ENCODE measurements at places on chromosomes 7 and 10.

GRCh38 chr10:26879744-26880143 lies 19.0 kb upstream of the ABI1 start:
- no peak for DNase-seq

DNA sequence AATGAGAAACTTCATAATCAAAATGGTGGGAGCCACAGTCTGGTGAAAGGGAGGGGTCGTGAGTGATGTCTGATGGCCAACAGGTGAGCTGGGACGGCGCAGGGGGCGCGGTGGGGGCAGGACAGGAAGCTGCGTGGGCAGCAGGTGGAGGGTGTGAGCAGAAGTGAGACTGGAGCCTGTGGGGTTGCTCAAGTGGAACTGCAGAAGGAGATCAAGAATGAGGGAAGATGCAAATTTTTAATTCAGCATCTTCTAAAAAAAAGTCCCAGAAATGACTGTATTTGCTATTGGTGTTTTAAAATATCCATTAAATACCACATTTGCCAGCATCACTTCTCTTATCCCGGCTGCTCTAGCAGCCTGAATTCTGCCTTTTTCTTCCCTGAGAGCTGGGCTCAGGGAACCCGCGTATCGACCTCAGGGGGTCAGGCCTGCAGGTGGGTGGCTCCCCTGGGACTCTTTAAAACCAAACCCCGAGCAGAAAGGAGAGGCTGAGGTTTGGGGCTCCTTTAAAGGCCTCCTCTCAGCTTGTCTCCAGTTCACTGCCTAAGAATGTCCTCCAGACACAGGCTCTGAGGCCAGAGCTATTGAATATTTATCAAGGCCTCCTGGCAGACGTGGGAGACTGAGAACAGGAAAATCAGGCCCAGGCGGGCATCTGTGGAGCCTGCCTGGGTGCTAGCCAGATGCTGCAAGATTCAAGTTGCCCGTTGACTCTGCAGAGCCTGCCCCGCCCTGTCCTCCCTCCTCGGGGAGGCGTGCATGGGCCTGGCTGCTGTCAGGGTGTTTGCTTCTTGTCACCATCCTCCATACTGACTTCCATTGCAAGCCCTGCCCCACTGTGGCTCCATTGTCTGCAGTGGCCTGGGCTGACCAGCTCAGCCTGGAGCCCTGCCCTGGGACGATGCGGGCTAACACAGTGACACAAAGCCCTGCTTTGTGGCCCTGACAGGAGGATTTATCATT lies 53.9 kb downstream of the SYPL1 start:
- DNase-seq = no peak

DNA sequence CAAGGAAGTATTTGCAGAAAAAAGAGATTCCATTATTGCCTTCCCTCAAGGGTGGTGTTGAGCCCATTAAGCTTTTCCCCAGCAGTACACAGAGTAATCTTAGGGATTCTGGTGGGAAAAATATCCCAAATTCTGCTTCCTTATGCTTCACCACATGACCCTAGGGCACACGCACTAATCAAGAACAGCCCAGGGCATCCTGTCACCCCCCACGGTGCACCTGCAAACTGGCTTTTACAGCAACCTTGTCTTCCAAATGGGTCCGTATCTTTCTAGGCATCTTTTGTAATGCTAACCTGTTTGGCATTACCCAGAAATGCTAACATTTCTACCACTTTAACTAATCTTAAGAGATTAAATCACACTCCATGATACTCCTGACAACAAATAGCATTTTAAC lies 926 bp upstream of the C7orf33 start:
- DNase-seq = no peak

GRCh38 chr7:104801022-104801421 lies 213.0 kb upstream of the KMT2E start:
- DNase-seq = no peak

DNA sequence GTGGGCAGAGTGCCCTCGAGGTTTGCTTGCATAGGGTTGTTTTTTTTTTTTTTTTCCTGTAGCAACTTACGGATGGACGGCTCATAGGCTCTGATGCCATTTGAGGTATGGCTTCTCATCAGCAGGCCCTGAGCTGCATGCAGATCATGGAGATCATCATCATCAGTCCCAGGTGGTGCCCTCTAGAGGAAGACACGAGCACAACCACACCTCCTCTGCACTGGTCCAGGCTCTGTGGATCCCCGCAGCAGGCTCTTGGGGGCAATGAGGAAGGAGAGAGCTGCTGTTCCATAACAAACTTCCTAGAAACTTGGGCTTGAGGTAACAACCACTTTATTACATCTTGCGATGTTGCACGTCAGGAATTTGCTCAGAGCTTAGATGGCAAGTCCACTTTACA lies 132.7 kb upstream of the CXCL12 start:
- DNase-seq = no peak

DNA sequence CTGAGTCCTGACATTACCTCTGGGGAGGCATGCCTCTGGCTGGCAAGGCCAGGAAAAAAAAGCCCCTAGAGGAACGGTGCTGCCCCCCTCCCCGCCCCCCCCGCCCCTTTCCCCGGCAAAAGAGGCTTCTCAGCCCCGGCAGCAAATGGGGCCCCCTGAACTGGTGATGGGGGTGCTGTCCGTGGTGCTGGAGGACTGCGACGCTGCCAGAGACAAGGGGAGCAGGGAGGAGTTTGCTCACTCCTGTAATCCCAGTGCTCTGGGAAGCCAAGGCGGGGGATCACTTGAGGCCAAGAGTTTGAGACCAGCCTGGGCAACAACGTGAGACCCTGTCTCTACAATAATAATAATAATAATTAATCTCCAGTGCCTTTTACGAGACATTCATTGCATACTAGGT lies 23.7 kb downstream of the SRRM3 start:
- DNase-seq = peak; percentile 50

GRCh38 chr7:132309102-132309805 lies 267.0 kb downstream of the PLXNA4 start:
- DNase-seq = no peak

GRCh38 chr7:17584822-17585221 lies 286.4 kb downstream of the AHR start:
- no peak for DNase-seq

- DNase-seq = no peak
Observed at GRCh38 chr7:830069-830468, 2.2 kb upstream of the SUN1 start.

- no peak for DNase-seq
Observed at GRCh38 chr10:29039091-29039490, 249.8 kb upstream of the LYZL1 start.

DNA sequence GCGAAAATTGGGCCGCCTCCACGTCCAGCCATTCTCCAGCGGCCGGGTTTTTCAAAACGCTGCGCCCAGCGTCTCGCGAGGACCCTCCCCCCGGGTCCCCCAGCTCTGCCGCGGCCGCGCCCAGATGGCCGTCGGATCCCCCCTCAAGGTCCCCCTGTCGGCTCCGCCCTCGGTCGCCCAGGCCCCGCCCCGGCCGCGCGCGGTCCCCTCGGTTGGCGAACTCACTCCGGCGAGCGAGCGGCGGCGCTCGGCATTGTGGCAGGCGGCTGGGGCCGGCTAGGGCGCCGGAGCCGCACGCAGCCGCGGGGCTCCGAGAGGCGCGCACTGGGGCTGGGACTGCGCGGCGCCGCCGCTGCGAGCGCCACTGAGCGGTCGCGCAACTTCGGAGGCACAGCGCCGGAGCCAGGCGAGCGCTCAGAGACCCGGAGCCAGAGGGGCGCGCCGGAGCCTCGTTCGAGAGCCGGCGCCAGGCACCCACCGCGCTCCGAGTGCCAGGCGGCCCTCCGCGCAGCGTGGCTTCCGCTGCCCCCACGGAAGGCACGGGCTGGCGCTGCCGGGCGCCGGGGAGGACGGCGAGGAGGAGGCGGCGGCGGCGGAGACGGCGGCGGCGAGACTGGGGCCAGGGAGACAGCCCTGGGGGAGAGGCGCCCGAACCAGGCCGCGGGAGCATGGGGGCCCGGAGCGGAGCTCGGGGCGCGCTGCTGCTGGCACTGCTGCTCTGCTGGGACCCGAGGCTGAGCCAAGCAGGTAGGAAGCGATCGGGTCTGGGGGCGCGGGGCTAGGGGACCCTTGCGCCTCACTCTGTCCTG lies at the start of gene UNC5B:
Gene UNC5B (plus strand): TSS at position 253 of the 809 bp plus-strand sequence. CDS start 416 bp downstream, at position 669.
- DNase-seq = peak; percentile 95

- peak; percentile 21 for DNase-seq
Observed at GRCh38 chr10:110462166-110463095, 35.3 kb upstream of the DUSP5 start.

DNA sequence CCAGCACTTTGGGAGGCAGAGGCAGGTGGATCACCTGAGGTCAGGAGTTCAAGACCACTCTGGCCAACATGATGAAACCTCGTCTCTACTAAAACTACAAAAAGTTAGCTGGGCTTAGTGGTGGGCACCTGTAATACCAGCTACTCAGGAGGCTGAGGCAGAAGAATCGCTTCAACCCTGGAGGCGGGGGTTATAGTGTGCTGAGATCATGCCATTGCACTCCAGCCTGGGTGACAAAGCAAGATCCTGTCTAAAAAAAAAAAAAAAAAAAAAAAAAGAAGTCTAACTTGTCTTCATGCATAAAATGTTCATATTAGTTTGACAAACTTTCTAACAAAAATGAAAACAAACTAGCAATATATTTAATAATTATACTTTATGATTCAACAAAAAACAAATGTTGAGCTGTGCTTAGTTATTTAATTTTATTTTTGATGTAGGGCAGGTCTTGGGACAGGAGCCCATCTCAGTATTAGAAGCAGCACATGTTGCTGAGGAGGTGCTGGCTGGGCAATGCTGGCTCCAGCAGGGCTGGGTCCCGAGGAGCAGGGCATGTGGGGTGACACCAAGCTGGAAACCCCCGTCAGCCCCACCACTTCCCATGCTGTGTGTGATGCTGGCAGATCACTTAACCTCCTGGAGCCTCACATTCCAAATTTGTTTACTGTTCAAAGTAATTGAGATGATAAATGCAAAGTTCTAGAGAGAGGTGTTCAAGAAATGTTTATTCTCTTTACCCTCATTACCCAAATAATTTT lies 335.3 kb upstream of the KLF6 start:
- no peak for DNase-seq

DNA sequence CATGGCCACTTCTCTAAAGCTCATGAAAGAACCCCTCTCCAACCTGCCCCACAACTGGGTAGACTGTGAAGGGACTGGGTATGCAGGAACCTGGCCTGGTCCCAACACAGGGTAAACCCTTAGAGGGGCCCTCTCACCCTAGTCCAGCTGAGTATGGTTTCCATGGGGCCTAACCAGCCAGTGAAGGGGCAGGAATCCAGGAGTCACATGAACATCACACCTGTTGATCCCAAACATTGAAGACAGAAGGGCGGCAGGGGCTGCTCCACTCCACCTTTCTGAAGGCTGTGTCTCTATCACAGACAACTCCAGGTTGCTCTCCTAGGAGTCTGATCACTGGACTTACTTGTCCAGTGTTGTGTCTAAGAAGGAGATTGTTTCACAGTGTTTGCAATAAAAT lies 30.8 kb downstream of the GRID1 start:
- no peak for DNase-seq

GRCh38 chr10:11057018-11057417 lies 39.3 kb downstream of the CELF2 start:
- DNase-seq = no peak

DNA sequence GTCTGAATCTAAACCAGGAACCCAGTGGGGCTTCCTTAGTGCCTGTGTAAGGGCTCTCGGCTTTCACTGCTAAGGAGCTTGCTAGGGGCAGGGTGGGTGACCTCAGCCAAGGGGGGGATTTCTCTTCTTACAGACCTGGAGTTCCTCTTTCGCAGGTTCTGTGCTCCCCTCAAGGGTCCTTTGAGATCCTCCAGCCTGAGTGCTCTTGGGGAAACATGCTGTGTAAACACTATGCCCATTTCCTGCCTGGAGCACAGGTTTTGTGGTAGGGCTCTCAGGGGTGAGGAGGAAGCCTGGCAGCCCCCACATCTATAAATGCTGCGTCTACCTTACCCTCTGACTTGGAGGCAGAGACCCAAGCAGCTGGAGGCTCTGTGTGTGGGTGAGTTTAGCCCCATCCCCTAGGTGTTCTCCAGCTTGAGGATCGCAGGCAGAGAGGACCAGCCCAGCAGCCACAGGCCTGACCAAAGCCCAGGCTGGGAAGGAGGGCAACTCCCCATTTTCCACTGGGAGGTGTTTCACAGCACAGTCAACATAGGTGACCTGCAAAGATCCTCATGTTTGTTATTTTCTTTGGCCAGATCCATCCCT lies at the start of gene SFTPA1:
Gene SFTPA1 (plus strand): TSS at position 339 of the 591 bp plus-strand sequence. CDS start 887 bp downstream, outside the sequence.
- DNase-seq = no peak

DNA sequence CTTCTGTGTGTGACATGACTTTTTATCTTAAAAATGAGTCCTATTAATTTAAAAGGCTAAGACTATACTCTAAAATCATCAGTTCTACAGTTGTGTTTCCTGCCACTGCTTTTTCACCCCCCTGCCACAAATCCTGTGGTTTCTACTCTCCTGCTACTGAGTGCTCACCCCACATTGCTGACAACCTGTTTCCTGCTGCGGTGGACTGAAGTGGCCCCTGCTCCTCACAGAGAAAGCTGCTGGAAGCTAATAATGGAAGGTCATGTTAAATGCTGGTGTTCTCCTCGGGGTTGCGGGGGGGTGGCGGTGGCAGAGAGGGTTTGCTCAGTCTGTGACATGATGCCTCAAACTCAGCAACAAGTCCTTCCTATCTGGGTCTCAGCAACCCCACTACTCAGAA lies 113.2 kb upstream of the INHBA start:
- DNase-seq = peak; percentile 48

- peak; percentile 74 for DNase-seq
Observed at GRCh38 chr10:93465806-93466675, 16.1 kb downstream of the MYOF start.
